ENCODE measurements at places on chromosomes 2 and 18. TPM values are rescaled to one million over a fixed set of nuclear protein-coding genes. Genes with fewer than 3 reads are reported as not detected.

GGCX gene
- polyA plus RNA-seq, result 74.9 TPM

C1GALT1C1L gene
- 2.7 TPM for polyA plus RNA-seq

C2orf68 gene
- 77.4 TPM for polyA plus RNA-seq

OTOS gene
- polyA plus RNA-seq, result not detected

TEX51 gene
- not detected for polyA plus RNA-seq

LIPG gene
- polyA plus RNA-seq, result 0.96 TPM

CFAP65 gene
- polyA plus RNA-seq, result 0.03 TPM

RESP18 gene
- not detected for polyA plus RNA-seq

CHRND gene
- polyA plus RNA-seq, result 0.18 TPM

COPS8 gene
- polyA plus RNA-seq, result 86.3 TPM
